ENCODE measurements at places on chromosomes 12 and 14.

- no peak for DNase-seq
Observed at GRCh38 chr12:132472386-132472785, 17.6 kb upstream of the FBRSL1 start.

DNA sequence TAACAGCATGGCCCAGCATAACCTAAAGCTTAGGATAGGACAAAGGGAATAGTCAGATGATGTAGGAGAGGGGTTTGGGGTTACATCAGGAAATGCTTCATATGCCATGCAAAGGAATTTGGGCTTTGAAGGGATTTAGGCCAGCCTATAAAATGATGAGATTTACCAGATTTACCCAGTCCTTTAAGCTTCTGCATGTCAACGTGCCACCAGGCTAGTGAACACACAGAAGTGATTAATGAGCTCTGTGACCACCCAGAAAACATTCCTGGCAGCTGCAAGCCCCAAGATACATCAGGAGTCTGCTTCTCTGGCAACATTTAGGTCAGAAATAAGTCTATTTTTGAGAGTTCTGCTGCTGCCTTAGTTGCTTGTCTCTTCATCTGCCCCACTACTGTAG is 118.3 kb downstream of the LRIG3 start:
- DNase-seq, result no peak

- DNase-seq, result no peak
Observed at GRCh38 chr12:54936736-54937135, 47.8 kb downstream of the TESPA1 start.

GRCh38 chr12:88458327-88458726 is 121.9 kb downstream of the KITLG start:
- DNase-seq, result no peak

DNA sequence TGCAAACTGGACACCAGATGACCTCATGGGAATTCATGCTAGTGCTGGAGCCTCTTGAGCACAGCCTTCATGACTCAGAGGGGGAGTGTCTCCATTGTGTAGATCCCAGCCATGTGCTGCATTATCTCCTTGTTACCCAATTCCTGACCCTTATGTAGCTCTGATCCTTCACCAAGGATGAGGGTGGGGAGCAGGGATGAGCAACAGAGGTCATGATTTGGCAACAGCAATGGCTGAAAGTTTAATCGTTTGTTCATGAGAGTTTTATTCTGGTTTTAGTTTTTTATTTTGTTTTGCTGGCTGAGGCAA is 9.5 kb upstream of the BDKRB1 start:
- DNase-seq, result no peak

- DNase-seq, result no peak
Observed at GRCh38 chr14:65704850-65705249, 292.3 kb downstream of the FUT8 start.

DNA sequence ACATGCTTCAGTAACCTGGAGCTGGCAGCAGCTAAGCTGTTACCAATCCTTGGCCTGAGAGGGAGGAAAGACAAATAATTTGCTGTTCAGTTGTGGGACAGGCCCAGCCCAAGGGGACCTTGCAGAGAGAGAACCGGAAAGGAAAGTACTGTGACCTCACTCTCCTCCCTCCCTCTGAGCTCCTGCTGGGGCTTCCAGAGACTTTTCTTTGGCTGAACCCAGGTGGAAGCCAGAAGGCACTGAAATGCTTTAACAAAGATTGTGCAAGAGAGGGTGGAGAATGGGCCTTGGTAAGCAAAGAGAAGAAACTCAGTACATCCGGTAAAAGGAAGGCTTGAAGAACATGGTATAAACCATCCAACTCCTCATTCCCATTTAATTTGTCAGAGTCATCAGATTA is 457.1 kb downstream of the GLT1D1 start:
- no peak for DNase-seq

GRCh38 chr12:64810831-64811230 is 13.6 kb upstream of the TBC1D30 start:
- no peak for DNase-seq

- DNase-seq, result no peak
Observed at GRCh38 chr12:26153421-26154154, 28.8 kb upstream of the BHLHE41 start.

DNA sequence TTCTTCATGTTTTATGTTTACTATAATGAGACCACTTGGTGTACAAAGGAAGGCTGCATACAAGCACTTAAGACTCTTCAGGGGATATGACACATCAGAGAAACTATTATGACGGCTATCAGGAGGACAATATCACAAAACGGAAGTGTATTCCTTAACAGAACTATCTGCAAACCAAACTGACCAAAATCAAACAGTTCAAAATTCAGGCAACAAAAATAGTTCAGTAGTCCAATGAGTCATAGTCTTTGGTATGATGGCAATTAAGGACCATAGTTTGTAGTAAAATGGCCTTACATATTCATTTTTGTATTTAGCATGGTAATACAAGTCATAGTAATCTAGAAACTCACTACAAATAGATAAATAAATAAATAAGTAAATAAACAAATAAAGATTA is 1638.7 kb upstream of the SEL1L start:
- no peak for DNase-seq

- no peak for DNase-seq
Observed at GRCh38 chr12:31236998-31237637, 88.8 kb downstream of the SINHCAF start.

GRCh38 chr12:3178671-3179313 is 101.6 kb downstream of the TSPAN9 start:
- no peak for DNase-seq

GRCh38 chr12:84201976-84202375 is 710.6 kb downstream of the SLC6A15 start:
- DNase-seq, result no peak

GRCh38 chr12:51817027-51817953 is 31.2 kb downstream of the FIGNL2 start:
- DNase-seq, result no peak

DNA sequence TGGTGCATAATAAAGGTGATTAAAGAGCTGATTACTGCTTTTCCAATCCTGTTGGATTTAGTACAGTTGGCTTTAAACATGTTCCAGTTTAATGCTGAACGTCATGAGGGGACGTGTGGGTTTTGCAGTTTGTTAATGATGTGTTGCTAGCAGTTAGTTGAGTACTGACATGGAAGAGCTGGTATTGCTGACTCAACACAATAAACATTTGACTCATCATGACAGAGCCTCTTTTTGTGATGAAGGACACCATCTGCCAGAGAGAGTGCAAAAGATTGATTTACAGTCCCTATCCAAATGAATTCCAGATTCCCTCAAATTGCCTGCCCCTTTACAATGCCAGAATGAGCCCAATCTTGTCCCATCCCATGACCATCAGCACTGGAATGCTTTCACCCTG is 346.2 kb upstream of the PRICKLE1 start:
- no peak for DNase-seq

DNA sequence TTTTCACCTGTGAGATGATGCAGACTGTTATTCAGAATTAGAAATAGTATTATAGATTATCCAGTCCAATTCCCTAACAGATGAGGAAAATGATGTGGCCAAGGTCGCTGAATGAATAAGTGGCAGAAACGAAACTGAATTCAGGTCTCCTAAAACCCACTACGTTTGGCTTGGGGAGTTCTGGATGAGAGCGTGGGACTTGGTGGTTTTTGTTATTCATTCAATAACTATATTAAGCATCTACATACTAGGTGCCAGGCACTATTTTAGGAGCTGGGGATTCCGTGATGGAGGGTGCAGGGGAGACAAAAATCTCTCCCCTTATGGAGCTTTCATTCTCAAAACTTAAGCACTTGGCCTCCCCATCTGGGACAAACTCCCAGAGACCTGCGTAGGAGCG is 813 bp upstream of the CCDC184 start:
- no peak for DNase-seq

Data from DMS79 (cell line).